ENCODE measurements at places on chromosomes 2 and 18. TPM values are rescaled to one million over a fixed set of nuclear protein-coding genes. Genes with fewer than 3 reads are reported as not detected.

Gene EVX2
- total RNA-seq: not detected

Gene TRIM43
- total RNA-seq: not detected

DNA sequence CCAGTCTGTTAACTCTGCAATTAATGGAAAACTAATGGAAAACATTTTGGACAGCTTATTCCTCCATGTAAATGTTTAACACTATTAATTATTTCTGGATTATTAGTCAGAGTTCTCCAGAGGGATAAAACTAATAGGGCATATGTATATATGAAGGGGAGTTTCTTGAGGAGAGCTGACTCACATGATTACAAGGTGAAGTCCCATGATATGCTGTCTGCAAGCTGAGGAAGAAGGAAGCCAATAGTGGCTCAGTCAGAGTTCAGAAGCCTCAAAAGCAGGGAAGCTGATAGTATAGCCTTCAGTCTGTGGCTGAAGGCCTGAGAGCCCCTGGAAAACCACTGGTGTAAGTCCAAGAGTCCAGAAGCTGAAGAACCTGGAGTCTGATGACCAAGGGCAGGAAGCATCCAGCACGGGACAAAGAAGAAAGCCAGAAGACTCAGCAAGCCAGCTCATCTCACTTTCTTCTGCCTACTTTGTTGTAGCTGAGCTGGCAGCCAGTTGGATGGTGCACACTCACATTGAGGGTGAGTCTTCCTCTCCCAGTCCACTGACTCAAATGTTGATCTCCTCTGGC is 136.0 kb downstream of the PTH2R start:
- no peak overlapping the region for H3K4me3 ChIP-seq
- no peaks in the 10 kb centered on the region for H3K4me1 ChIP-seq
- DNase-seq: no peak
- H3K36me3 ChIP-seq: no peaks in the 10 kb centered on the region
- peaks cover 4% of the 10 kb centered on the region for H3K27me3 ChIP-seq

DNA sequence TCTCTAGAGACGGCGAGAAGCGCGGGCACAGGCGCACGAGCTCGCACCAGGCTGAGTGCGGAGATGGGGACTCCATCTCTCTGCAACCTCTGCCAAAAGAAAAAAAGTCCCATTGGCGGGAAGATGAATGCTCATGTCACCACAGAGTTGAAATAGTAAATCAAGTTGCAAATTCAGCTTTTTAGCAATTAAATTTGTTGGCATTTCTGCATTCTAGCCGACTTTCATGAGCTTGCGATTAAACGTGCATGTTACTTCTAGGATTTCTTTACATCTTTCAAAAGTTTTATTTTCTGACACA is 588 bp downstream of the CHAC2 start:
- peak overlapping the region; percentile 99 for H3K27ac ChIP-seq
- H3K27me3 ChIP-seq: no peaks in the 10 kb centered on the region
- peak overlapping the region; percentile 95 for H3K4me3 ChIP-seq
- DNase-seq: no peak
- peaks cover 21% of the 10 kb centered on the region for H3K4me1 ChIP-seq

GRCh38 chr2:154849482-154849881 is 151.0 kb downstream of the KCNJ3 start:
- DNase-seq: no peak
- H3K4me3 ChIP-seq: no peak overlapping the region
- no peak overlapping the region for H3K27ac ChIP-seq
- H3K36me3 ChIP-seq: no peaks in the 10 kb centered on the region
- H3K4me1 ChIP-seq: no peaks in the 10 kb centered on the region
- no peaks in the 10 kb centered on the region for H3K27me3 ChIP-seq

- H3K36me3 ChIP-seq: peaks cover 34% of the 10 kb centered on the region
- no peak overlapping the region for H3K4me3 ChIP-seq
- H3K27me3 ChIP-seq: no peaks in the 10 kb centered on the region
- no peak for DNase-seq
- H3K4me1 ChIP-seq: peaks cover 5% of the 10 kb centered on the region
Observed at GRCh38 chr18:57737400-57738060, 65.6 kb downstream of the ATP8B1 start.

DNA sequence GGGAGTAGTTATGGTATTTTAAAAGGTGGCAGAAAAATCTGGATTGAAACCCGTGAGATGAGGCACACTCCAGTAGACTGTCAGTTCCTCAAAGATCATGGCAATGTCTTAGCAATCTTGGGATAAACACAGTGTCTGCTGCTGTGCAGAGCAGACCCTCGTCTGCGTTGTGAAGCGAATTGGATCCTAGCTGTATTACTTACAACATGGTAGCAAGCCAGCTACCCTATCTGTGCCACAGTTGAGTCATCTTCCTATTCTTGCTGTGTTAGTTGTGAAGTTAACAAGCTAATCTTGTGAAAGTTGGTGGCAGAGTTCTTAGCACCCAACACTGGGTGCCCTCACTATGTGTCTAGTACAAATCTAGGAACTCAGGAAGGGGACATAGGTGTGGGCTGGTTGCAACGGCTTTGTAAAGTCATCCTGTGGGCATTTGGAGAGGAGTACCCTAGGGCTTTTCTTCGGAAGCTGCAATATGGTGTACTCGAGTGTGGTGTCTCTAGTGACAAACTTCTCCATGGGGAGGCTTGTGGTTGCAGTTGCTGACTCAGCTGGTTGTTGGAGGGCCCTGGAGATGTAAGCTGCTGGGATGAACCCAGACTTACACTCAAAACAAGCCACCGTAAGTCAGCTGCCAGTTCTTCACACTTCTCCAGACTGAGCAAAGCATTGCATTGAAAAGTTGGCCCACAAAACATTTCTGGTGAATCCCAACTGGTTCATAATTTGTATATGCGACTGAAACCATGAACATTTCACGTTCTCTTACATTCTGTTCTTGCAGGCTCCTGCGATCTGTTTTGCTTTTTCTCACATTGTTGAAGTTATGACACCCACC is 61.5 kb downstream of the ADCYAP1 start:
- H3K27me3 ChIP-seq: peaks cover 6% of the 10 kb centered on the region
- H3K36me3 ChIP-seq: no peaks in the 10 kb centered on the region
- DNase-seq: no peak
- H3K4me3 ChIP-seq: no peak overlapping the region
- peaks cover 3% of the 10 kb centered on the region for H3K4me1 ChIP-seq

DNA sequence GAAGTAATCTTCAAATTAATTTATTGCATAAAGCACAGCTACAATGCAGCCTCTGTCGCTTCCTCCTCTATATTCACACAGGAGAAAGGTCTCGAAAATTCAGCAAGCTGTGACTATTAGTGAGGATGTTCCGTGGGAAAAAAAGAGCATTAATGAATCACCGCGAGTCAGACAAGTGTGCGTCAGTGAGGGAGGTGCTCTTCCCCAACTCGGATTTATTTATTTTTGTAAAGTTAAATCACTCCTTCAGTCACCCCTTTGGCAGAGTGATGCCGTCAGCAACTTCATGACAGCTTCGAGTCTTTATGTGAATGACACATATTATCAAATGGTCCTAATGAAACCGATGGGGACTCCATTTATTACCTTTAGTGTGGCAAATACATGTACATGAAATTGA is 648.9 kb upstream of the SALL3 start:
- no peak overlapping the region for H3K4me3 ChIP-seq
- no peaks in the 10 kb centered on the region for H3K4me1 ChIP-seq
- no peak for DNase-seq

DNA sequence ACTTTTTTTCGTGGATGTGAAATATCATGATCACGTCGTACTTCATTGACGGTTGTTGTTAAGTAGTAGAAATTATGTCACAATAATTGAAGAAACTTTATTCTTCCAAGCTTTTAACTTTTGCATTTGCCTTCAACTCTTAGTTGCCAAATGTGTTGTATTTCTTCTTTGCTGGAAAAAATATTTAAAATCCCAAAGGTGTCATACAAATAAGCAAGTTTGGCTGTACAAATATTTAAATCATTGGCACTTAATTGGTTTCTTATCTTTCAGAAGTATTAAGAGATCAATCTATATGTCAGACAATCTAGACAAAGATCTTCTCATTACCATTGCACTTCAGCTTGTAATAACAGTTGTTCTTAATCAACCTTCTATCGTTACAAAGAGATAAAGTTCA is 204.0 kb upstream of the HDAC4 start:
- DNase-seq: no peak
- H3K27me3 ChIP-seq: peaks cover 12% of the 10 kb centered on the region
- no peak overlapping the region for H3K4me3 ChIP-seq
- H3K4me1 ChIP-seq: no peaks in the 10 kb centered on the region
- H3K27ac ChIP-seq: no peak overlapping the region

DNA sequence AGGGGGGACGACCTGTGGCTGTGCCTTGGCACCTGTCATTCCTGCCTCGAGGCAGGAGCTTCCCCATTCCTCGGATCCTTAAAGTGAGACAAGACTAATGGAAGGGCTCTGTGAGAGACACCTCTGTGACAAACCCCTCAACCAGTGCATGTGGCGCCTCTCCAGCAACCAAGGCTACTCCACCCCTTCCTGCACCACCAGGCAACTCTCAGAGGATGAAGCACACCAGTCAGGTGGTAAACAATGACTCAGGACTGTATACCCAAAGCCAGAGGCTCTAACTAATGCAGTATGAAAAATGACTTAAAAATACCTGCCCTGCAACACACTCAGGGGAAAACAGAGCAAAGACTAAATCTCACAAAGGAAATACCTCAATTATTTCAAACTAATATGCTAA is 136.9 kb downstream of the UXS1 start:
- H3K4me1 ChIP-seq: peaks cover 11% of the 10 kb centered on the region
- no peaks in the 10 kb centered on the region for H3K27me3 ChIP-seq
- H3K4me3 ChIP-seq: no peak overlapping the region
- H3K36me3 ChIP-seq: no peaks in the 10 kb centered on the region
- H3K27ac ChIP-seq: no peak overlapping the region
- DNase-seq: no peak

- DNase-seq: no peak
- no peaks in the 10 kb centered on the region for H3K4me1 ChIP-seq
- no peak overlapping the region for H3K27ac ChIP-seq
- no peaks in the 10 kb centered on the region for H3K36me3 ChIP-seq
Observed at GRCh38 chr2:122145856-122146255, 390.4 kb downstream of the TSN start.

- H3K27ac ChIP-seq: no peak overlapping the region
- no peak for DNase-seq
- H3K4me3 ChIP-seq: no peak overlapping the region
- no peaks in the 10 kb centered on the region for H3K36me3 ChIP-seq
- H3K4me1 ChIP-seq: no peaks in the 10 kb centered on the region
Observed at GRCh38 chr2:76406134-76406855, 695.6 kb upstream of the GCFC2 start.

Measured in activated B cell treated with CpG ODN at 0.5 μM for 24 hours (primary cell).